Femur (tissue), 1 donor: ENCODE measurements at places on chromosomes 11 and 22.
A peak's percentile ranks its signal among the peaks of the same experiment; 100 is the strongest.

DNA sequence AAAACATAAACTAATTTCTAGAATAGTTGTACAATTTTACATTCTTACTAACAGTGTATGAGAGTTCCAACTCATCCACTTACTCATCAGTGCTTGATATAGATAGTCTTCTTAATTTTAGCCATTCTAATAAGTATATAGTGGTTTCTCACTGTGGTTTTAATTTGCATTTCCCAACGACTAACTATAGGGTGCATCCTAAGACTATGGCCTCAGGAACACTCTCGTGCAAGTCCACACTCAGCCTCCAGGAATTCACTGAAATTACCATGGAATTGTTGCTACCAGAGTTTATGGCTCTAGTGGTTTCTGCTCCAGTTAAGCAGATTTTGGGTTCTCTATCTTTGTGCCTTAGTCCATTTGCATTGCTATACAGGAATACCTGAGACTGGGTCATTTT is 60.1 kb upstream of the GUCY1A2 start:
- no peak for DNase-seq

GRCh38 chr22:40506762-40507161 is 129.8 kb downstream of the MRTFA start:
- DNase-seq: no peak

DNA sequence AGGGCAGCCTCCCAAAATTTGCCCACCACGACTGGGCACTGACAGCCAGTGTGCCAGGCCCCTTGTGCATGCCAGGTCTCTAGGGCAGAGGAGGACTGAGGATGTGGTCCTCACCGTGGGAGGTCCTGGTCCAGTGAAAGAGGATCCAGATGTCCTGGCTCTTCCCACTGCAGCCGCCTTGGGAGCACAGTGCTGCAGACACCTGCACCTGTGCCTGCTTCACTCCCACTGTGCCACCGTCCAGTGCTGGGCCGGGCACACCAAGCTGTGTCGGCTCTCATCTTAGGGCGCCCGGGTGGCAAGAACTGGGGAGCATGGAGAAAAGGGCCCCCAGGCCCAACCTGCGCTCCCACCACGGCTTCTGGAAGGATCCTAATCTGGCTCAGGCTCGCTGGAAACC is 1147.1 kb downstream of the BRD1 start:
- DNase-seq: no peak

- peak; percentile 99 for DNase-seq
Observed at GRCh38 chr22:42614312-42615091, at the start of gene POLDIP3. Gene POLDIP3 (minus strand): TSS chr22:42614883. CDS start chr22:42614857, 26 bp downstream.

DNA sequence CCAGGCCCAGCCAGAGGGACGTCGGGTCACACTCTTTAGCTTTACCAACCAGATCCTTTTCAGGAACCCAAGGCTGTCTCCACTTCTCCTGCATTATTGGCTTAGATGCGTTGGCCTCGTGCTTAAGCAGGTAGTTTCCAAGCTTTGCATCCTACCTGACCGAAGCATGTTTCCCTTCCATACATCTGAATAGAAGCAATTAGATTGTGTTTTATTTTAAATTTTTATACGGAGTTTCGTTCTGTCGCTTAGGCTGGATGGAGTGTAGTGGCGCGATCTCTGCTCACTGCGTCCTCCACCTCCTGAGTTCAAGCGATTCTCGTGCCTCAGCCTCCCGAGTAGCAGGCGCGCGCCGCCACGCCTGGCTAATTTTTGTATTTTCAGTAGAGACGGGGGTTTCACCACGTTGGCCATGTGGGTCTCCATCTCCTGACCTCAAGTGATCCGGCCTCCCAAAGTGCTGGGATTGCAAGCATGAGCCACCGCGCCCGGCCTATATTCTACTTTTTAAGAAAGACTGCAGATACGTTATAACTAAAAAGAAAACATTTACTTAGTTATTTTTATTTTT is 677 bp downstream of the DYNC2H1 start:
- DNase-seq: peak; percentile 21

DNA sequence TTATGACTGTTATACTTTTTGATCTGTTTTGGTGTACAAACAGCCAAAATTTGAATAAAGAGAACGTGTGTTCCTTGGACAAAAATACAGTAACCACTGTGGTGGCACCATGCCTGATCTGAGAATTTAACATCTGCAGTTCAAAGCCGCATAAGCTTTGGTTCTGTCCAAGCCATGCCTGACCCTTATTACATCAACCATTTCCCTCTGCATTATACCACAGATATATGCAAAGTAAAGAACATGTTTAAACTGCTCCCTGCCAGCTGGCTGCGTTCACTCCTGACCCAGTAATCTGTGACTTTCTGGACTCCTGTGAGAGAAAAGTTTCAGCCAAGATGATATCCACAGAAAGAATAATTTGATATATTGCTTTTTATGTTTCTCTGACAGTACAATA is 890.5 kb upstream of the ANO3 start:
- peak; percentile 67 for DNase-seq

GRCh38 chr22:37068859-37069258 is 17.3 kb downstream of the KCTD17 start:
- DNase-seq: no peak
